ENCODE measurements at places on chromosomes 16 and 17.

- no peak for DNase-seq
Observed at GRCh38 chr17:74362069-74362405, 369 bp upstream of the BTBD17 start.

DNA sequence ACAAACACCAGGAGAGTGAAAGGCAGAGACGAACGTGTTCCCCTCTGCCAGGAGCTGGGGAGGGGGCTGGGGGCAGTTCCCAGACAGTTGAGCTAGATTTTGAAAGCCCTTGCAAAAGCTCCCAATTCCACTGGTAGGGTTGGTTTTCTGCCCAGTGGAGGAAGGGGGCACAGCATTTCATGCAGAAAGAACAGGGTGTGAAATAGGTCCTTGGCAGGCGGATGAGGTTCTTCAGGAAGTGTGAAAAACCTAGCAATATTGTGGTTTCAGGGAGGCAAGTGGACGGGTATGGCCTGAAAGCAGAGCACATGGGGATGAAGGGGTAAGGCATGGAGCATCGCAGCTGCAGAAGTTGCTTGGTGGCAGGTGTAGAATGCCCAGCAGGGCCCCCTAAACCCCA, 248.3 kb downstream of the KATNIP start:
- no peak for DNase-seq

DNA sequence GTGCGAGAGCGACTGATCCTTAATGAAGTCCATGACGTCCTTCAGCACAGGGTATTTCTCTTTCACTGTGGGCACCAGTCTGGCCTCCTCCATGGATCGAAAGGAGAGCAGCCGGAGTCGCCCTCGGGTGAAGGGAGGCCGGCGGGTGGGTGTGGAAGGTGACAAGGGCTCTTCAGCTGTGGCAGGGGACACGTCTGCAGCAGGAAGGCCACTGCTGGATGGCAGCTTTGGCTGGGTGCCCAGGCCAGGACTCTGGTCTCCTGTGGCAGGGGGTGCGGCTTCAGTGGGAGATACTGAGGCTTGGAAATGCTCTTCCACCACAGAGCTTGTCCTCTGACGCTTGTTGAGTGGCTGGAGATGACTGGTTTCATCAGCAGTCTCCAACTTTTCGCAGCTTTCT, 78.5 kb downstream of the ZZEF1 start:
- no peak for DNase-seq

GRCh38 chr16:20308266-20308665, 19.0 kb downstream of the GP2 start:
- no peak for DNase-seq

DNA sequence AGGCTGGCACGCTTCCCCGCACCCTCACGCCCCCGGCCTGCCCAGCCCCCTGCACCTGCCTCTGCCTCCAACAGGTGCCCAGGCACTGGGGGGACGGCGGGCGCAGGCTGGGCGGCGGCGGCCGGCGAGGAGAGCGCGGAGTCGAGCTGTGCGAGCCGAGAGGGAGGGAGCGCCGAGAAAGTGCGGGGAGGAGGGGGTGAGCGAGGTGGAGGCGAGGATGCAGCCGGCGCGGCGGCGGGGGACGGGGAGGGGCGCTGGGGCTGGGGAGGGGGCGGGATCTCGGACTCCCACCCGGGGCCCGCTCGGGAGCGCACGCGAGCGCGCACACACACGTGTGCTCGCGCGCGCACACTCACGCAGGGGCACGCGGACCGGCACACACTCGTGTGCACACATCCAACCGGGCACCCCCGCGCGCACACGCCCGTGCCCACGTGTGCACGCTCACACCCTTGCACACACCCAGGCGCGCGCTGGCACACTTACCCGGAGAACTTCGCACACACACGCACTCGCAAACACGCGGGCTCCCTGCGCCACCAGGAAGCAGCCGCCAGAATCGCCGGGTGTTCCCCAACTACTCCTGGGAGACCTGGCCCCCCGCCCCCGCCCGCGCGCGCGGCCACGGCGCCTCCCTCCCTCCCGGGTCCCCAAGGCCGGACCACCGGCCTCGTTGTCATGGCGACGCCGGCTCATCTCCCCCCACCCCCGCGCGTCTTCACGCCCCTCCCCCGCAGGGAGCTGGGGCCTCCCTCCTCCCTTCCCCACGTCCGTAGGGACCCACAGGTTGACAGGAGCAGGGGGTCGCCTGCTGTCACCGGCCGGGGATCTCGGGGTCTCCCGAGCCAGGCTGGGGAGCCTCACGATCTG, at the start of gene DOC2A:
TSS of gene DOC2A (minus strand) at position 184 of the 870 bp plus-strand sequence. CDS start 805 bp downstream, outside the sequence.
- DNase-seq: peak; percentile 31

- DNase-seq: no peak
Observed at GRCh38 chr17:2482218-2482617, 29.5 kb downstream of the METTL16 start.

- peak; percentile 53 for DNase-seq
Observed at GRCh38 chr17:48456589-48456988, 26.6 kb upstream of the SKAP1 start.

GRCh38 chr16:67549240-67549639, 13.1 kb upstream of the CTCF start:
- DNase-seq: no peak

- no peak for DNase-seq
Observed at GRCh38 chr17:78581304-78581703, 4.1 kb upstream of the DNAH17 start.

GRCh38 chr16:76866994-76867393, 324.0 kb upstream of the MON1B start:
- DNase-seq: no peak

DNA sequence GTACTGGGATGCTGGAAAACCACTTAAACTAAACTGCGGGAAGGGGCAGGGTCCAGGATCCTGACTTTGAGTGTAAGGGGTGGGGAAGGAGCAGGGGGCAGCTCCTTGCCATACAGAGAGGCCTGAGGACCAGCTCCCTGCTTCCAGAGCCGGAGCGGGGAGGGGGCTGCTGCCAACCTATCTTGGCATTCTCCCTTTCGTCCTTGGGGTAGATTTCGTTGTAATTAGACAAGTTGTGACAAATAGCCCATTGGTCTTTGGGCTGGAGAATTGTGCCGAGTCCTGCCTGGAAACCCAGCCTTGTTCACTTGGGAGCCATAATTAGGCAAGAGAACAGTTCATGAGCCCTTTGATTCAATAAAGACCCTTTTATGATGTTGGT, 175.5 kb downstream of the RAB11FIP4 start:
- no peak for DNase-seq

DNA sequence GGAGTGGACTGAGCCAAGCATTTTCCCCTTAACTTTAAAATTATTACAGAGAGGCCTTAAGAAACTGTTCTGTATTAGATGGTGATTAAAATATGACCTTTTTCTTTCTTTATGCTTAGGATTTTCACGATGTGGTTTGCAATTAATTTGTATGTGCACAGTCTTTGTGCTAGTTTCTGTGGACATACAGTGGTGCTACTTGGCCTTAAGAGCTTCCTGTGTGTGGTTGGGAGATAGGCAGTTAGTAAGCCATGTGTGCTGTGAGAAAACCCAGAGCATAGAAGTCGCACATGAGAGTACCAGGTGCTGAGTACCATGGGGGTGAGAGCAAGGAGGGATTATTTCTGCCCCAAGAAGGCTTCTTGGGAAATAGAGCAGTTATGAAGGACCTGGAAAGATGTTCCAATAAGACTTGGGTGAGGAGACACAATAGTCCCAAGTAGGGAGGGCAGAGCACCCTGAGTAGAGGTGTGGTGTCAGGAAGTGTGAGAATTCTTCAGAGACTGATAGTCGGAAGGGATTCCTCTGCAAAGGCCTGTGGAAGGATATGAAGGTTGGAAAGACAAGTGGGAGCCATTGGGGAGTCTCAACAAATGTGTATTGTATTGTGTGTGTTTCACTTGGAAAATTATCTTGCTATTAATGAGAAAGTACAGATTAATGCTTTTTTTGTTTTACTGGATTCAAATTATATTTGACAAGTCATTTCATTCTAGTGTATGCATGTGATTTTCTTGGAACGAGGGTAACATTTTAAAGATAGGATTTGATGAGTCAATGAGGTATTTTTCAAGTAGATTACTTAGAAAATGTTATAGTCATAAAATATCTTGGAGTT, 239.9 kb downstream of the PRKCA start:
- peak; percentile 39 for DNase-seq

DNA sequence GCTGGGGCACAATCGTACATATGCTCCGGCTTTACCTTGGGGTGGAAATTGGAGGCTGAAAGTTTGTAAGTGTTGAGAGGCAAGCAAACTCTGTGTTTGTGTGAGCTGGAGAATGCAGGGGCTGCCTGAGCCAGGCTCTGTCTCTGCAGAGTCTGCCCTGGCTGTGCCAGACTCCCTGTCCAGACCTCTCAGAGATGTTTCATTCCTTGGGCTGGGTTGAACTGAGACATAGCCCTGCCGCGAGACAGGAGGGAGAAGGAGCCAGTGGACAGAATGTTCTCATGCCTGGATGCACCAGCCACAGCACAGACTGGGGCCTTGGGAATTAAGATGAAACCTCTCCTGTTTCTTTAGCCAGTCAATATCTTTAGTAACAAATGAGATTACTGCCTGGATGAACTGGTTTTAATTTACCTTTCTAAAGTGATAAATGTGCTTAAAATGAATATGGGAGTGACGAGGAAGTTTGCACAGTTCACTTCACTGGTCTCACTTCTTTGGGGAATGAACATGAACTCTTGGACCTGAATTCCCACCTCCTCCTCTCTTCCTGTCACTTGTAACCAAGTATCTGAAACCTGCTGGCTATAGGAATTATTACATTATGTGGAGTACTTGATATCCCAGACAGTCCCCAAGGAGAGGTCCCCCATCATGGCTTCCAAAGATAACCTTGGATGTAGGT, 40.1 kb downstream of the YPEL2 start:
- DNase-seq: no peak

GRCh38 chr17:44389281-44389680, at the start of gene ITGA2B:
Gene ITGA2B (minus strand): TSS chr17:44389649. CDS start chr17:44389473, 176 bp downstream.
- DNase-seq: no peak

DNA sequence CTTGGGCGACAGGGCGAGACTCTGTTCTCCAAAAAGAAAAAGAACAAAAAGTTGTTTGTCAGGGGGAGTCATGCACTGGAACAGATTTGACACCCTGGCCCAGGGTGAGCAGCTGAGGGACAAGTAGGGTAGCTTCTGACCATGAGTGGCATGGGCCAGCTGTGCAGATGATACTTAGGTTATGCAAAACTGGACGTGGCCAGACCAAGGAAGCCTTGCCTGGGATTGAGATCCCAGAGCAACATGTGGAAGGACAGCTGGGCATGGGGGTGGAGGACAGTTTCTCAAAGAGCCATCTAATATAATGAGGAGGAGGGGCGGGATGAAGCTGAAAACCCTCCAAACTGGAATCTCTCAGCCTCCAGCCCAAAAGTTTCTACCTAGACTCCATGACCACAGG, 19.6 kb upstream of the SLC35B1 start:
- no peak for DNase-seq

DNA sequence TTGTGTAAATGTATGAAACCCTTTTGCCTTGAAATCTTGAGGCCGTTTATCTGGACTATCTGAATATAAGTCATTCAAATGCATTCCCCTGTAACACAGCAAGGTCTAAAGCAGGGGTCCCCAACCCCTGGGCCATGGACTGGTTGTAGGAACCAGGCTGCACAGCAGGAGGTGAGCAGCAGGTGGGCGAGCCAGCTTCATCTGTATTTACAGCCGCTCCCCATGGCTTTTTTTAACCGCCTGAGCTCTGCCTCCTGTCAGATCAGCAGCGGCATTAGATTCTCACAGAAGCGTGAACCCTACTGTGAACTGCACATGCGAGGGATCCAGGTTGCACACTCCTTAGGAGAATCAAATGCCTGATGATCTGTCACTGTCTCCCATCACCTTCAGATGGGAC, 24.1 kb downstream of the DNAH3 start:
- DNase-seq: no peak

DNA sequence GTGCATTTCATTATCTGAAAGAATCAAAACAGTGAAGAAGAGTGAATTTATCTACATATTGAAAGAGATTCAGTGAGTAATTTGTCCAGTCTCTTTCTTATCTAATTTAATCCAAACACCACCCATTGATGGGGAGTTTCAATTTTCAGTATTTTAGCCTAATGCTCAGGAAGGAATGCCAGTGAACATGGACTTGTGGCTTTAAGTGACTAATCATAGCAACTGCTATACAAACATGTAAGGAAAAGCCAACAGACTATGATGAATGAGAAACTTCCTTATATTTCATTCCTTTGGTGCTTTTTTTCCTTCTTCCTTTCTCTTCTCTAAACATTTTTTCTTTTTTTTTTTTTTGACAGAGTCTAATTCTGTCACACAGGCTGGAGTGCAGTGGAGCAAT, 885.8 kb downstream of the KCNJ2 start:
- no peak for DNase-seq

DNA sequence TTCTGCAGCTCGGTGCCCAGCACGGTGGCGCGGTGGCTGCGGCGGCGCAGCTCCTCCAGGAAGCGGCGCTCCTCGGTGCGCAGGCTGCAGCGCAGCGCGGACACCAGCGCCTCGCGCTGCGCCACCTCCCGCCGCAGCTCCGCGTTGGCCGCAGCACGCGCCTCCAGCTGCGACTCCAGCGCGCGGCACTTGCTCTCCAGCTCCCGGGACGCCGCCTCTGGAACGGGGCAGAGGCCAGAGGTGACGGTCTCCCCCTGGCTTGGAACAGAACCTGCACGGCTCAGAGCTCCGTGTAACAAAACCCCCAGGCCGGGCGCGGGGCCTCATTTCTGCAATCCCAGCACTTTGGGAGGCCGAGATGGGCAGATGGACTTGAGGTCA, 13.2 kb upstream of the CLUH start:
- peak; percentile 45 for DNase-seq

- DNase-seq: peak; percentile 31
Observed at GRCh38 chr17:42050393-42051012, at the start of gene C17orf113. Gene C17orf113 (minus strand): TSS chr17:42050601. CDS start chr17:42043376, 7,225 bp downstream.

DNA sequence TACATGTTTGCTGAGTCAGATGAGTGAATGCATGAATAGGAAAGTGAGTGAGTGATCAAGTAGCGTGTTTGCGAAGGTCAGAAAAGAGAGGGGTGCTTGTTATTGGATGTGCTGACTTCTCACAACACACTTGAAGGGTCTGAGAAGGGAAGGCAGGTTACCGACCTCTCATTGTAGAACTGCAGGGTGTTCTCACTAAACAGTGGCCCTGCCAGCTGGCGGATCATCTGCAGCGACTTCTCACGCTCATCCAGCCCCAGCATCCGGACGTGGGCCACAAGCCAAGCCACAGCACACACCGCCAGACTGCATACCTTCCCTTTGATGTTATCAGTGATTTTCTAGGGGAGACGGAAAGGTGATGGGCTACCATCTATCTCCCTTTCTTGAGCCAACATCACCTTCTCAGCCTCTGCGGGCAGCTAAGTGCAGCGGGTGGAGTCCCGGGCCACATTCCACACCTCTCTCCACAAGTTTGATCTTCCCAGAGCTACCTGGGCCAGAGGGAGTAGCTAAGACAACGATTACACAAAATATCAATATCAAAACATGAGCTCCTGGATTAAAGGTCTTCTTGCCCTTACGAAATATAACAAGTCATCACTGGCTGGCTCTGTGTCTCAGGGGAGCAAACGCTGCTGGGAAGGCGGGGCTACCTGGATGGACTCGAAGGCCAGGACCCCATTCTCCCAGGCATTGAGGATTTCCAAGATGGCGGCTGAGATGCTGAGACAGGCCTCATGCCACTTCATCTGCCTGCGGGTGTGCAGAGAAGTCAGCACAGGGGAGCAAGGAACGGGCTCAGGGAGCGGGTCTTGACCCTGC, 11.0 kb downstream of the CSF3 start:
- DNase-seq: peak; percentile 59

- DNase-seq: no peak
Observed at GRCh38 chr16:46638947-46639925, 18.1 kb upstream of the SHCBP1 start.
